NCI-H2171 treated with DMSO at 0.1 percent for 48 hours (cell line): ENCODE measurements at places on chromosomes 13 and 19.
A peak's percentile ranks its signal among the peaks of the same experiment; 100 is the strongest.

GRCh38 chr19:4183967-4184717 lies 1.7 kb downstream of the ANKRD24 start:
- DNase-seq: peak; percentile 95

DNA sequence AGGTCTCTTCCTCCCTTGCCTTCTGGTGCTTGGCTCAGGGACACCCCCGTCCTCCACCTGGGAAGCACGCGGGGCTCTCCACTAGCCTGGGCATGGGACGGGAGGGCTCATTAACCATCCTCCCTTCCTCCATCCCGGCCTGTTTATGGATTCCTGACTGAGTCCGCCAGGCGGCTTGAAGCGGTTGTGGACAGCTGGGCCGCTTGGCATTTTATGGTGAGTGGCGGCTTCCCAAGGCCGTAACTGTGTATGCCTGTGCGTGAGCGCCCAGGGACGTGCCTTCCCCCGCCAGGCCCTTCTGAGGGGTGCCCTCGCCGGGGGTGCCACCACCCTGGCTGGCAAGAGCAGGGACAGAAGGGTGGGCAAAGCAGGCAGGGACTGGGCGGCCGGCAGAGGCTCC lies 202.8 kb downstream of the URI1 start:
- no peak for DNase-seq

GRCh38 chr19:29364999-29365398 lies 152.0 kb upstream of the UQCRFS1 start:
- DNase-seq: no peak

DNA sequence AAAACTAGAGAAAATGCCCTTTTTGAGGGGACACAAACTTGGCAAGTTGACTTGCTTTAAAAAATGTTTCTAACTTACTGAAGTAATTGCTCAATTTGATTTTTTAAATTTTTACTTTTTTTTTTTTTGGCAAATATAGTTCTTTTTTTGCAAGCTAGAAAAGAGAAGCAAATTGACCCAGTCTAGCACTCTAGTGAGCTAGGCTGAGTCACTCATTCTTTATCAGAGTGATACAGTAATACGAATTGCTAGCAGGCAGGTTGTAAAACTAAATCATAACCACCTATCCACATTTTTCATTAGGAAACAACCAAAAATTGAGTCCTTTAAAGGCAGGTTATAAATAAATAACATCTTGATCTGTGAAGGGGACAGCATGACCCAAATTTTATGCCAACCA lies 51.9 kb upstream of the C1QTNF9 start:
- no peak for DNase-seq

DNA sequence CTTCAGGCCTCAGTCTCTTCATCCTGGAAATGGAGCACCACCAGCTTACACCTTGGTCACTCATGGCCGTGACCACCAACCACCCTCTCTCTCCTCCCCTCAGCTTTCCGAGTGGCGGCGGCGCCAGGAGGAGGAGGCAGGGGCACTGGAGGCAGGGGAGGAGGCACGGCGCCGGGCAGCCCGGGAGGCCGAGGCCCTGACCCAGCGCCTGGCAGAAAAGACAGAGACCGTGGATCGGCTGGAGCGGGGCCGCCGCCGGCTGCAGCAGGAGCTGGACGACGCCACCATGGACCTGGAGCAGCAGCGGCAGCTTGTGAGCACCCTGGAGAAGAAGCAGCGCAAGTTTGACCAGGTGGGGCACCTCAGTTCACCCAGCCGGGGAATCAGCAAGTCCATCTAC lies 47.7 kb downstream of the KCNC3 start:
- no peak for DNase-seq

DNA sequence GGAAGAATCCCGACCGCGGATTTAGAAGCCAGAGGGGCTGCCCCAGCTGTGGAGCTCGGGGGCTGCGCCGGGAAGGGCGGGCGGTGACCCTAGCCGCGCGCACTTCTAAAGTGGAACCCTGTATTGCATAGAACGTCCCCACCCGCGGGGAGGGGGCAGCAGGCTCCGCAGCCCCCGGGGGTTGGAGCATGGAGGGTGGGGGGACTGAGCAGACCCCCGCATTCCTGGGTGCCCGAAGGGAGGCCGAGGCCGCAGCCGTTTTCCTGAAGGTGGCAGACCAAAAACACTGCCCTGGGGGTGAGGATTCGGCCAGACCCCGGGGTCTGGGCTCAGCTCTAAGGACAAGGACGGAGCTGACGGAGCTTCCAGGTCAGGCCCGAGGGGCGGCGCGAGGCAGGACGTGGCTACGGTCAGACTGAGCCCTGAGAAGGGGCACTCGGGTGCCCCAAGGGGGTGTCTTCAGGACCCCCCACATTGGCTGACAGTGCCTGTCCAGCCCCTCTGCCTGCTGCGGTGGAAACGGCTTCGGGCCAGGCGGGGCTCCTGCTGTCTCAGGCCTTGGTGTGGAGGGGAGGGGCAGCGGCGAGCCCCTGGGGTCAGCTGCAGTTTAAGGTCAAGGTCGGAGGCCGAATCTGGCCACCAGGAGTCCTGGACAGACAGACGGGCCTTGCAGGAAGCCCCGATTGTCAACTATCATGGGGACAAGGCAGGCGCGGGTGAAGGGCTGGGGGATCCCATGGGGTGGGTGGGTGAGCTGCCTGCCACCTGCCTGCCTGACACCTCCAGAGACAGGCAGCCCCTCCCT lies 12.6 kb downstream of the MKNK2 start:
- DNase-seq: no peak

DNA sequence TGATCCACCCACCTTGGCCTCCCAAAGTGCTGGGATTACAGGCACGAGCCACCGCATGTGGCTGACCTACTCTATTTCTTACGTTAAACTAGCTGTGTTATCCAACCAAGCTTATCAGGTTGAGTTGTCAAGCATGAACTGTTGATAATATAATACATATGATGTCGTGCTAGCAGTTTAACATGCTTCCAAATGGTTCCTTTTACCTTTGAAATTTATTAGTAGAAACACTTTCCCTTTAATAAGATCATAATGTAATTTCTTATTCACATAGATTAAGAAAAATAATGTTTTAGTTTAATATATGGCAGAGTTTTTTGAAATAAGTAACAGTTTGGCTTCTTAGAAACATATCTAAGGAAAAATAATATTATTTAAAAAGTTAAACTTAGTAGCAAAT lies 34.4 kb upstream of the VWA8 start:
- no peak for DNase-seq
